ENCODE measurements at places on chromosomes 12 and 14.

DNA sequence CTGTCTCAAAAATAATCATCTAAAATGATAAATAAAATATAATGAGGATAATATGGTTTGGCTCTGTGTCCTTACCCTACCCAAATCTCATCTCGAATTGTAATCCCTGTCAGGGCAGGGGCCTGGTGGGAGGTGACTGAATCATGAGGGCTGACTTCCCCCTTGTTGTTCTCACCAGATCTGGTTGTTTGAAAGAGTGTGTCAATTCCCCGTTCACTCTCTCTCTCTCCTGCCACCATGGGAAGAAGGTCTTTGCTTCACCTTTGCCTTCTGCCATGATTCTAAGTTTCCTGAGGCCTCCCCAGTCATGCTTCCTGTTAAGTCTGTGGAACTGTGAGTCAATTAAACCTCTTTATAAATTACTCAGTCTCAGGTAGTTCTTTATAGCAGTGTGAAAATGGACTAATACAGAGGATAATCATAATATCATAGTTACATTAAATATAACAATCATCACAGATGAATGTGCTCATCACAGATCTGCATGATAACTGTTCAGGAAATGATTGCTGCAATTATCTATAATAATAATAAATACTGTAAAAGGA, 12.6 kb downstream of the EFCAB11 start:
- DNase-seq, result no peak

- no peak for DNase-seq
These were observed 45.9 kb downstream of the SLC6A12 start for GRCh38 chr12:167959-168600.

- peak; percentile 45 for DNase-seq
These were observed 109.2 kb downstream of the GALC start for GRCh38 chr14:87883750-87884149.

GRCh38 chr12:25286837-25287236, 36.1 kb upstream of the KRAS start:
- no peak for DNase-seq

- DNase-seq, result no peak
These were observed 127.7 kb downstream of the SPTSSA start for GRCh38 chr14:34334329-34334728.

GRCh38 chr12:73598626-73599025, 939.0 kb upstream of the ATXN7L3B start:
- DNase-seq, result peak; percentile 2

DNA sequence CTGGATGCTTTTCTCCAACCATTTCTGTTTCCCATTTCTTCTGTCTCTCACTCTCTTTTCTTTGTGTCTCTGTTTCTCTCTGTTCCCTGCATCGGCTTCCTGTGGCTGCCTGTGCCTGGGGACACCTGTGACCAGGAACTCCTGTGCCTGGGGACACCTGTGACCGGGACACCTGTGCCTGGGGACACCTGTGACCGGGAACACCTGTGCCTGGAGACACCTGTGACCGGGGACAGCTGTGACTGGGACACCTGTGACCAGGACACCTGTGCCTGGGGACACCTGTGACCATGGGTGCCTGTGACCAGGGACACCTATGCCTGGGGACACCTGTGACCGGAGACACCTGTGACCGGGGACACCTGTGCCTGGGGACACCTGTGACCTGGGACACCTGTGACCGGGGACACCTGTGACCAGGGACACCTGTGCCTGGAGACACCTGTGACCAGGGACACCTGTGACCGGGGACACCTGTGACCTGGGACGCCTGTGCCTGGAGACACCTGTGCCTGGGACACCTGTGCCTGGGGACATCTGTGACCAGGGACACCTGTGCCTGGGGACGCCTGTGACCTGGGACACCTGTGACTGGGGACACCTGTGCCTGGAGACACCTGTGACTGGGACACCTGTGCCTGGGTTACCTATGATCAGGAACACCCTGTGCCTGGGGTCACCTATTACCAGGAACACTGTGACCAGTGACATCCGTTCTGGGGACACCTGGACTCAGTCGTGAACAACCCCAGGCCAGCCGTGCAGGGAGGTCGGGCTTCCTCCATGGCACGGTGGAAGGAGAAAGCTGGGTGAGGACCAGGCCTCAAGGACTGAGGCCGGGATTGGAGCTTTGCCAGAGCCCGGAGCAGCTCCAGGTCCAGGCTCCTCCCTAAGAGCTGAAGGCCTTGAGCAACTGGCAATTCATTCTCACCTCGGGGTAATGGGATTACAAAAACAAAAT, 23.4 kb upstream of the FBRSL1 start:
- no peak for DNase-seq

DNA sequence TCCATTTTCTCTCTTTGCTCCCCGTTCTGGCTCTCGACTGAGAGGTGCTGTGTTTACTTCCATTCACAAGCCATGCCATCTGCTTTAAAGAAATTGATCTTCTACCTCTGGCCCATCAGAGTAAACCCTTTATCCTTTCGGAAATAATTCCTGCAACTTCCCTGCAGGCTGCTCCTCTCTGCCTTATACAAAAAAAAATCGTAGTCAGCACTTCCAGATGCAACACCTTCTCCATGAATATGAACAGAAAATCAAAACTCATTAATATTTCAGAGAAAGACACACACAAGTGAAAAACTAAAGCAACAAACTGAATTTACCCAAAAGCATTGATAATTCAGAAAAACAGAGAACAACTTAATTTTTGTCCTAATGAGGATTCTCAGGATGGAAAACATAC, 127.6 kb upstream of the FSCB start:
- no peak for DNase-seq

- DNase-seq, result peak; percentile 52
These were observed 156.3 kb upstream of the PDE3A start for GRCh38 chr12:20211981-20212421.

DNA sequence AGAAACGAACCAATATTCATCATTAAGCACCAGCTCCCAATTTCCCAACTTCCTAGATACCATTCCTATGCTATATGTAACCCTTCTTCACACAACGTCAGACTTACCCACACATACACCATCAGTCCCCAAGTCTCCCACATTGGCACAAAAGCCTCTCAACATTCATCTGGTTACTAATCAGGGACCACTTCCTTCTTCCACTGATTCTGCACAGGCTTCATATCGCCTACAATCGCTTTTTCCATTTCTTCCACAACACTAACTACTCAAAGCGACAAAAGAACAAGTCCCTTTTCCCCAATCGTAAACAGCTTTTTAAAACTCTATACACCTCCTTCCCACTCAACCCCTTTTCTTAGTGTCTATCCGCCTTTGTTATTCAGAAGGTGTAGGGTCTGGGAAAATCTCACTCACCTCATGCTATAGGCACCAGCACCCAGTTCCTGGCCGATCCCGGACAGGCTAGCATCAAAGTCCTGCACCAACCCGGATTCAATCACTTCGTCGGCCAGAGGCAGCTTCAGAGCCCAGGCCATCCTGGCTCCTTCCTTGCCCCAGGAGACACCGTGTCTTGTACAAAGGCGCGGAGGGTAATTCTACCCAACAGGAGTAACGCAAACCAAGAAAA, 936 bp downstream of the TFCP2 start:
- DNase-seq, result peak; percentile 13

DNA sequence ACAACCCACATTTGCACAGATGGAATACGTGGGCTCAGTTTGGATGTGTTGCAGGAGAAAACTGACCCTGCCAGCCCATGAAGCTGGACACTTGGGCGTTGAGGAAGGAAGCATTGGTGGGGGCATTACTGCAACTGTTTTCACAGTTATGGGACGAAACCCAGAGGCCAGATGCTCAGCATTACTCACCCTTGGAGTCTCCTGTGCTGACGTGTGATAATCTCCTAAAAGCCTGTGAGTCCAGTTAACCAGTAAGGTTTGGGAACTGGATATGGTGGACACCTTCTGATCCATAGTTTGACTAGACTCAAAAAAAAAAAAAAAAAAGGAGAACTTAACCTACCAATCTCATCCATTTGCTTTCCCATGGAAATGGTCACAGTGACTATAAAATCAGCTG, 52.8 kb upstream of the EGLN3 start:
- DNase-seq, result no peak

DNA sequence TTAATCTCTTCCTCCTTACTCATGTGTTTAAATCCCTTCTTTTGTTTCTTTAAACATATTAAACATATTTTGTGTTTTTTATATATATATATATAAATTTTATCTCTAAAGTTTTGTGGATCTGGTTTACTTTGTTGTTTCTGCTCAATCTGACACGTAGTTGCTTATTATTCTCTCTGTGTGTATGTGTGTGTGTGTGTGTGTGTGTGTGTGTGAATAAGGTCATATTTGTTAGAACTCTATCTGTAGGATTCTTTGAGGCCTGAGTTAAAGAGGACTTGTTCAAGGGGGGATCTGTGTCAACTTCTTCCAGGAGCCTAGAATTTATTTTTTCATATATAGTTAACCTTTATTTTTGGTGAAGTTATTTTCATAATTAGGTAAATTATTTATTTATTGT, 2.7 kb downstream of the GPR65 start:
- no peak for DNase-seq

DNA sequence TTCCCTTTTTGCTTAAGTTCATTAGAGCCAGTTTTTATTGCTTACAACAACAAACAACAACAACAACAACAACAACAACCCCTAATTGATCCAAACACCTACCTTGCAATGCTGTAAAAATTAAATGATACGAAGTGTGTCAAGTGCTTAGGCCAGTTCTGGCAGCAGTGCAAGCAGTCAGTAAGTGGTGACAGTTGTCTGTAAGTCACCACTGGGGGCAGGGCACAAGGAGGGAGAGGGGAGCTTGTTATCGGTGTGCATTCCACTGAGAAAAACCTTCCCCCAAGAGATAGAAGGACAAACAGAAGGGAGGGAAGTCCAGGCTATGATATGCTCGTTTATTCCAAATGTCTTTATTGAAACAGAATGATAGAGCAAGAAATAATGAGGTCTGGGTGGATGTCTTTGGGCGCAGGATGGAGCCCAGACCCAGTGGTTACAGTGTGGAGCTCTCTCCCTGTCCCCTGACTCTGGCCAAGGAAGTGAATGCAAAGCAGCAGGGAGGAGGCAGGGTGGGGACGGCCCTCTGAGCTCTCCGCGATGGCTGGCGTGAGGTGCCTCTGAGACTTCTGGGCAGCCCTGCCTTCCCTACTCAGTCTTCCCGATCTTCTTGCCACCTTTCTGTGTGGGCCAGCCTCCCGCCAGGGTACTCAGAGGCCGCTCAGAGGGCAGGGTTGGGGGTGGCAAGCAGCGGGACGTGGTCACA, 6.5 kb downstream of the SLC22A17 start:
- DNase-seq, result no peak

- no peak for DNase-seq
These were observed 48.0 kb upstream of the ARID2 start for GRCh38 chr12:45681465-45681864.

- no peak for DNase-seq
These were observed 289.0 kb upstream of the RPL10L start for GRCh38 chr14:46940611-46941010.

Data from fibroblast of upper back skin (primary cell).